H1 (cell line): ENCODE measurements at places on chromosomes 16 and 17. TPM values are rescaled to one million over a fixed set of nuclear protein-coding genes. Genes with fewer than 3 reads are reported as not detected.

- no peak for DNase-seq
Measured at GRCh38 chr16:678209-678857, 1.9 kb upstream of the STUB1 start.

GRCh38 chr17:69428252-69428980 is 13.9 kb downstream of the MAP2K6 start:
- DNase-seq, result no peak

- DNase-seq, result no peak
Measured at GRCh38 chr17:19341641-19342610, 20.6 kb downstream of the B9D1 start.

MT1H gene
- total RNA-seq, result 11.9 and 12.6 TPM in 2 replicates

PMP22 gene
- total RNA-seq, result 0.84 and 0.86 TPM in 2 replicates

GRCh38 chr17:16262201-16262600 is 45.2 kb downstream of the PIGL start:
- no peak for DNase-seq
